NCI-H460 (cell line): ENCODE measurements at places on chromosomes 3 and 15. TPM values are rescaled to one million over a fixed set of nuclear protein-coding genes. Genes with fewer than 3 reads are reported as not detected.

NLGN1 gene
- total RNA-seq = 8.8 and 10.7 TPM in 2 replicates

DNA sequence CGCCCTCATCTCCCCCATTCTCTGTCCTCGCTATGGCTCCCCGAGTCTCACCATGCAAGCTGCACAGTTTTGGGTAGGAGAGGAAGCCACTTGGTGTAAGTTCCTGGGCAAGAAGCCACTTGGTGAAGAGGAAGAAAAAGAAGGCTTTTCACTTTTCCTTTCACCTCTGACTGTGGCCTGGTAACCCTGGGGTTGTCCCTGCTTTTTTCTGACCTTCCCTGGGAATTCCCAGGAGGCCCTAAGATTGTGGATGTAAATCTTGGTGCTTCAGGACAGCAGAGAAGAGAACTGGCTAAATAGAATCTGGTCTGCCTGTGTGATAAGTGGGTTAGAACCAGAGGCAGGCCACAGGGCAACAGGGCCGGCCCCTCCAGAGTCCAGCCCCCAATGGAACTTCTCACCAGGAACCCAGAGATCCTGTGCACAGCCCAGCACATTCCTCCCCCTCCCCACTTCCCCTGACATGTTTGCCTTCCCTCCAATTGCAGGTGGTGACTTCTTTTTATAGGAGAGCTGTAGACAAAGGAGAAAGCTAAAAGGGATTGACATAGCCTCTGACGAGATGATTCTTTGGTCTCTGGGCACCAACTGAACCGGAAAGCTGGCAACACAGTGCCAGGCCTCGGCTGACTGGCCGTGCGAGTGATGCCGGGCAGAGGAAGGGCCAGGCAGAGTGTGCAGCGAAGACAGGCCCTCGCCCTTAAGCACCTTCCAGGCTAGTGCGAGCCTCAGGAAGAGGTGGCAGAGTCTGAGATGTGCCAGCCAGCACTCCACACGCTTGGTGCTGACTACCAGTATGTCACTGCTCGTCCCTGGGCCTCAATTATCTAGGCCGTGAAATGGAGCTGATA, 19.4 kb upstream of the SKOR1 start:
- no peak for DNase-seq

DNA sequence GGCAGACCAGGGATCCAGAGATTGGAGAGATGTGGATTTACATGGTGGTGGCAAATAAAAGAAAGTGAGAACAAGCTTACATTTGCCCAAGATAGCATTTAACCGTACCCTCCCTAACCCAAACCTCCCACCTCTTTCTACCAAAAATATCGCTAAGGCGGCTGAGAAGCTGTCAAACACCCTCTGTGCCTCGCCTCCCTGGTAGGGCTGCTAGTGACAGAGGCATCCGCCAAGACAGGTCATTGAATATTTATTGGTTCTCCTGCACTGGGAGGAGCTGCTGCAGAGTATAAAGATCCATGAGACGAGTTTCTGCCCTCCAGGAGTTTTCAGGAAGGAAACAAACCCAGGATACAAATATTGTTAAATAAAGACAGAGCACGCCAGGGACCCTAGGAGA, 107.3 kb upstream of the TMC3 start:
- DNase-seq = no peak

DNA sequence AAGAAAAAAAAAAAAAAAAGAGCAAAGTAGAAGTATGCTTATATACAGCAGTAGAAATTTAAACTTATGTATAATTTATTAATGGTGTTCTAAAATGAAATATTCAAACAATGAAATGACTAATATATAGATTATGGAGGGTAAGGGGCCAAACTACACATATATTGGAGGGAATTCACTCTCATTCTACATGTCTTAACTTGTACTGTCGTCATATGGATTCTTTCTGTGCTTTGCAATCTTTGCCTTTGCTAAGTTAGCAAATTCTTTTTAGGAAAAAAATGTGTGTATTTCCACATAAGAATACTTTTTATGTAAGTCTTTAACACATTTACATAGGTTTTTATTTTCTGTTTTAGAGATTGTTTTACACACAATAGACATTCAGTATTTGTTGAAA, 118.9 kb upstream of the MBNL1 start:
- no peak for DNase-seq

DNA sequence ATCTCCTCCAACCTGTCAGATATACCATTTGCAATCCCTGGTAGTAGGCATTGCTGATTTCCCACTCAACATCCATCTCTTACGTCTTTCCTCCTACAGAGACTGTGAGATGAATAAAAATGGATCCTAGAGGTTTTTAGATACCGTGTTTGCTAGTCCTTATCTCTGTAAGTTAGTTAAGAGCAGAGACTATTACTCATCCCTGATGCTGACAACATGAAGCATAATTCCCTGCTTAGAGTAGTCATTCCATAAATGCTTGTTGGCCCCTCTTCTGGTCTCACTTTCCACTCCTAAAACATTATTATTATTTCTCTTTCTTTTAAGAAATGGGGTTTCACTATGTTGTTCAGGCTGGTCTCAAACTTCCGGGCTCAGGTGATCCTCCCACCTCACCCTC, 136.2 kb downstream of the RTP4 start:
- DNase-seq = no peak

GRCh38 chr3:152203652-152204051, 65.1 kb upstream of the MBNL1 start:
- DNase-seq = no peak

GRCh38 chr3:84943379-84943778, 15.4 kb upstream of the CADM2 start:
- no peak for DNase-seq

LRRIQ4 gene
- total RNA-seq = 0.10 and 0.17 TPM in 2 replicates

- no peak for DNase-seq
Measured at GRCh38 chr3:74883222-74883621, 268.8 kb upstream of the CNTN3 start.

DNA sequence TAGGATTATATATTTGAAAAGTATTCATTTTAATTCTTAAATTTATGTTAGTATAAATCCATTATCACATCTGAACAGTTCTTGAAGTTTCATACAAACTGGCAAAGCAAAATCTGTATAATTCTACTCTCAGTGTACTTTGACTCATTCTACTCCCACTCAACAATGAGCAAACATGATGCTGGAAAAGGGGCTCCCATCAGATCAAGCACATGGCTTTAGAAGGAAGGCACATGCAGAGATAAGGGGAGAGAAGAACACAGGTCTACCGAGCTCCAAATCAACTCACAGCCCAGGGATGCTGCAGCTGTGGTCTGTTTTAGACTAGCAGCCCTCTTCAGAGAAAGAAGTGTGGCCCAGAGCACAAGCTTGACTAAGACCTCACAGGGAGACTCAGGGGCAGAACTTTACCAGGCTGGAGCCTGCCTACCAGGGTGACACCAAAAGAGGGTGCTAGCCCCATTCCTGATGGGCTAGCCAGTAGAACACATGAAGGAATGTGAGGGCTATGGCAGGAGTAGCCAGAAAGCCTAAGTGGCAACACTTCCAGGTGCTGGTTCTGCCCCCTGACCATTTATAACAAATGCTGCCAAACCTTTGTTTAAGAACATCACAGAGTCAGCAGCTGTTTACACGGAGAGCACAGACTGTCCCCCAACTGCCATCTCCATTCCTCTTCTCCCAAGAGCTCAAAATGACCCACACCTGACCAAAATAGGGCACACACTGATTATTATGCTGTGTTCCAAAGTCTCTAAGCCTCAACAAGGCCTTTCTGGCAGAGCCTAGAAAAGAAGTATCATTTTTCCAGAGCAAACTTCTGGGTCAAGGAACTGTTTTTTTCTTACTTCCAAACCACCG, 19.5 kb downstream of the SEC22C start:
- no peak for DNase-seq

DNA sequence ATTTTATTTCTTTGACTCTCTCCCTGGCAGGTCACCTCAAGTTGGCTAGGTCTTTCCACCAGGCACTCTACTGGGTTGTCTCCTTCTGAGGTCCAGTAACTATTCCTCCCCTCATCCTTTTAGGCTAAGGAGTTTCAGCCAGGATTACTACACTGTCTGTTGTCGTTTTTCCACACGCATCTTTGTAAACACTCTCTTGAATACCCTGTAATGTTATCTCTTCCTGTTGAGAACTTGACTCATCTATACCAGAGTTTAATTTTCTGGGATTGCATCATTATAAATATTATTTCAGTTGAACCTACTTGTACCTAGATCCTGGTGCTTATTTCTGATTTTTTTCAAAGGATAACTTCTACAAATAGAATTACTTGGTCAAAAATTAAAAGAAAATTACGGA, 138.3 kb downstream of the SQOR start:
- no peak for DNase-seq

DNA sequence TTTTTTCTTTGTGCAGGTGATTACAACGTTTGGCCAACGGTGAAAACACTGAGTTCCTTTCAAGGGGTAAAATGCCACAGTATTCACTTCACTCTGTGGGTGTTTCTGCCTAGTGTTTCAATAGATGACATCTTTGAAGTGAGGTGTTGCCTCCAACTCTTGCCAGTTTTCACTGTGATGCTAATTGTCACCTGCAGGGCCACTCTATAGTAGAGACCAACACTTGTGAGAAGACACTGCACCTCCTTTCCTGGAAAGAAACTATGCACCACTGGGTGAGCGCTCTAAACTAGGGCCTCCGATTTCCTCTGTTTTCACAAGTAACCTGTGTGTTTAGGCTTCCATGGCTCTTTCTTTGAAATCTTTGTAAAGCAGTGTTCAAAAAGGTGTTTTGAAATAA, 98.3 kb downstream of the THRB start:
- no peak for DNase-seq
